ENCODE measurements at places on chromosomes 11 and 22.

- DNase-seq, result no peak
Measured at GRCh38 chr11:19201737-19202605, at the start of gene CSRP3. Gene CSRP3, minus strand, starts transcription at chr11:19201983. Its CDS starts 9,535 bp downstream, at chr11:19192448.

- no peak for DNase-seq
Measured at GRCh38 chr22:33332538-33332937, 274.4 kb upstream of the SYN3 start.

DNA sequence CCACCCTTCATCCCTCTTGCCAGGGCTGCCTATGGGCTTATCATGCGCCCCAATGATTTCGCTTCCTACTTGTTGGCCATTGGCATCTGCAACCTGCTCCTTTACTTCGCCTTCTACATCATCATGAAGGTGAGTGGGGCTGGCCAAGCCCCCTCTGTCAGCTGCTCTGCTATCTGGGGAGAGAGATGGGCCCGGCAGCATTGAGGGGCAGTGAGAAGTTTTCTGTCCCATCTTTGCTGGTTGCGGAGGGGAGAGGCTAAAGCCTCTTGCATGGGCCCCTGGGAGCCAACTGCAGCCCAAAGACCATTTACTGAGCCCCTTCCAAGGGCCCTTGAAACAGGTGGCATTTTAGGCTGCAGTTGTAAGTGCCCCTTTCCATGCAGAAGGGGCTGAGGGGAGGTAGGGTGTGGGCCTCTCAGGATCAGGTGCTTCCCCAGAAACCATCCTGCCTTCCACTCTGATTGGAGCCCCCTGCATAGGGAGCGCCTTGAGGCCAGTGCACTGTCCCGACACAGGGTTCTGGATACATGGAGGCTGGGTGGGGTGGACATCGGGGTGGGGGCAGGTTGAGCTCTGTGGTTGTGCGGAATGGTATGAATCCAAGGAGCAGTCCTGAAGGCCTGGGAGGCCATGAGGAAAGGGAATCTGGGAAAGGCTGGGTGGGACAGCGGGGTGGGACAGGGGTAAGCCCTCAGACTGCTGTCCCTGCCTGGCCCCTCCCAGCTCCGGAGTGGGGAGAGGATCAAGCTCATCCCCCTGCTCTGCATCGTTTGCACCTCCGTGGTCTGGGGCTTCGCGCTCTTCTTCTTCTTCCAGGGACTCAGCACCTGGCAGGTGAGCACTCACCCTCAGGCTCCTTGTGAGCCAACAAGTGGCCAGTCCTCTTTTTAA, 5.8 kb upstream of the TAGLN start:
- no peak for DNase-seq

DNA sequence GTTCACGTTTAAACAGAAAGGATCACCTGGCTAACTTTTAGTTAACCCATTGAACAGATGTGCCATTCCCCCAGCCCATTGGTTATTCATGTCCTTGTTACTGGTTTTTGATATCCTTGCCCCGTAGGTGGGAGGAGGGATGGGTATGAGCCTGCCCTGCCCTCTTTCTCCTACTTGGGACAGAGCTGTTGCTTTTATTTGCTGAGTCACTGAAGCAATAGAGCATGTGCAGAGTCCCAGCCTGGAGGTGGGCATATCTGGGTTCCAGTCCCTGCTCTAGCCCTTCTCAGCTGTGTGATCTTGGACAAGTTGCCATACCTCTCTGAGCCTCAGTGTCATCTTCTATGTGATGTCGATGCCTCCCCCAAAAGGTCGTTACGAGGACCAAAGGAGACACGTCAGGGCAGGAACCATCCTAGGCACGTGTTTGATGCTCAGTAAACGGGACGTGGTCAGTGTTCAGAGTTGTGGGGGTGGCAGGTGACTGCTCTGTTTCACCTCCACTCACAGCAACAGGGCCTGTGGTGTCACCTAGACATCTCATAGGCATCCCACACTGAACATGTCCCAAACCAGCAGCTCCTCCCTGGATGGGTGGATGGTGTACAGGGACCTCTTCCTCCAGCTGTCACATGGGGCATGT, 61.0 kb downstream of the BMAL1 start:
- no peak for DNase-seq
